ENCODE measurements at places on chromosomes 5 and 9.

DNA sequence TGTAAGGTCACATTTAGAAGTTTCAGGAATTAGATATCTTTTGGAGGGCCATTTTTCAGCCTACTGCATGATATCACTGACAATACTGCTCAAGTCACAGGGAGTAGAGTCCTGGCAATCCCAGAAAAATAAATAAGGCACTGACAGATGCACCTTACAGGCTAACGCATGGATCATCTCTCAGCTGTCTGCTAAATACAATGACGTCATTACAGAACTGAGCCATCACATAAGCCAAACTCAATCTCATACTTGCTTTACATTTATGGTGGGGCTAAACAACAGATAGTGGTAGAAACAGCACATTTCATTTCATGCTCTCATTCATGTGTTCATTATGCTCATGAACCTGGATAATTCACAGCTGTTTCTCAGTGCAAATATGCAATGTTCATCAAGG lies 243.7 kb downstream of the SEMA5A start:
- DNase-seq = no peak

- DNase-seq = no peak
Measured at GRCh38 chr5:31886206-31886605, 247.3 kb downstream of the PDZD2 start.

DNA sequence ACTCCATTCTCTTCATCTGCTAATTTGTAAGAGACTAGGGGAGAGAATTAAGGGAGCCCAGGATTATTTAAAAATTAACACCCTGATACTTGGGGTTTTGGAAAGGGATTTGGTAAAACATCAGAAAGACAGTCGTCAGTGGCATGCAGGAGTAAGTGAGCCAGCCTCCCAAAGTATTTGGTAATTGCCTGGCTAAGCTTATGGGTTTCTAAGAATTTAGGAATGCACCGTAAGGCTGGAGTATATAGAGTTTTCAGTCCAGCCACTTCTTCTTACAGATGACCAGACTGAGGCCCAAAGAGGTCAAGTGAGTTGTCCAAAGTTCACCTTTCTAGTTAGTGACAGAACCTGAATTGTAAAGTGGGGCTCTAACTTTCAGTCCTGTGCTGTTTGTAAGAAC lies 25.8 kb upstream of the NFIB start:
- no peak for DNase-seq

GRCh38 chr9:68979538-68980314 lies 34.2 kb downstream of the PRKACG start:
- DNase-seq = peak; percentile 40
